Activated CD8-positive, alpha-beta memory T cell treated with anti-CD3 and anti-CD28 coated beads for 24 hours (primary cell): ENCODE measurements at places on chromosomes 13 and 19.

GRCh38 chr13:114115191-114115671 lies 17.2 kb downstream of the RASA3 start:
- peak; percentile 59 for DNase-seq

- DNase-seq, result no peak
Observed at GRCh38 chr19:39192846-39193245, 3.9 kb upstream of the NCCRP1 start.

DNA sequence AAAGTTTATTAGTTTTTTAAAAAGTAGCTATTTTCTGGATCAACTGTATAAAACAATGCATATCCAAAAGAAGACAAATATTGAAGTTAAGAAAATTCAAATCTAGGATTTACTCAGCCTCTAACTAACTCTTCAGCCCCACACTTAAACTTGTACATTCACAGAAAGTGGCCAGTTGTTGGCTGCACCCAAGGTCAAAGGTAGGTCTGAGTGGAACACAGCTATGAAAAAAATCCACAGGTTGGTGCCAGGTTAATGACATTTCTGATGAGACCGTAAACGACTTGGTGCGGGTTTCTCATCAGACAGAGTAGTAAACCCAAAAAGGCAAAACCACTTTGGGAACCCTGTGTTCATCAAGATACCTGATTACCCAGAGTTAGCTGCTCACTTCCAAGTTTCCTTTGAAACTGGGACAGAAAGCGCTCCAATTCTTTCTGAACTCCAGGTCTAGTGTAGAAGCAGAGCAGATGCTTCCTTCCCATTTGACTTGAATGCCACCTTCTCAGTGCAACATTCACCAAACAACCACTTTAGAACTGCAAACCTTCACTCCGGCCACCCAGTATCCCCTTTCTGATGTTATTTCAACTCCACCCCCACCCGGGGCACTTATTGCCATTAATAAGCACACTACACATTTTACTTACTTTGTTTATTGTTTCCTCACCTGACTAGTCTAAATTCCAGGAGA lies 208.3 kb upstream of the STARD13 start:
- DNase-seq, result no peak

DNA sequence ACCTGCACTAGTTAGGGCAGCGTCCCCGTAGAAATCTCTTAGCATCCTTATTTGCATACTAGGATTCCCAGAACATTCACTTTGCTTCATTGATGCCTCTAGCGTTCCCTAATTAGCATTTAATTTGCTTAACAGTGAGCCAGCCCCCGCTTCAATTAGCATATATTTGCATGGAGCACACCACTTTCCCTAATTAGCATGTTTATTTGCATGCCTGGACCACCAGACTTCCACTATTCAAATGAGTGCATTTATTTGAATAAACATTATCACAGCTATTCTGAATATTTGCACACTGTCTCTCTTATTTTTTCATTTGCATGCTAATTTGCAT lies 69.6 kb downstream of the RYR1 start:
- DNase-seq, result no peak
